ENCODE measurements at places on chromosomes 6 and 20.

DNA sequence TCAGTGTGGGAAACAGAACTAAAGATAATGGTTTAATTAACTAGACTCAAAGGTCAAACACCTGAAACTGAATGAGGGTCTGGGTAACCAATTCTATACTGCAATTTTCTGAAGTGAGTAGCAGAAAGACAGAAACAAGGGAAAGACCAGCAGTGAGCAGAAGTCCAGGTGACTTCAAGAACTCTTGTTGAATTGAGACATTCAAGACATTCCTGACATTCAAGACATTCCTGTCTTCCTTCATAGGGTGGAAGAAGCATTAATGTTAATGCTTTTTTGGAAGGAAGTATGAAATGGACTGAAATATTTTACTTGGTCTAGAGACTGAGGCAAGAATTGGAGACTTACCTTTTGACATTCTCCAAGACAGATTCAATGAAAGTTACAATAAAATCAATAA, 529.9 kb upstream of the MMS22L start:
- DNase-seq: no peak

GRCh38 chr6:90251295-90251992, 45.2 kb downstream of the BACH2 start:
- no peak for DNase-seq

DNA sequence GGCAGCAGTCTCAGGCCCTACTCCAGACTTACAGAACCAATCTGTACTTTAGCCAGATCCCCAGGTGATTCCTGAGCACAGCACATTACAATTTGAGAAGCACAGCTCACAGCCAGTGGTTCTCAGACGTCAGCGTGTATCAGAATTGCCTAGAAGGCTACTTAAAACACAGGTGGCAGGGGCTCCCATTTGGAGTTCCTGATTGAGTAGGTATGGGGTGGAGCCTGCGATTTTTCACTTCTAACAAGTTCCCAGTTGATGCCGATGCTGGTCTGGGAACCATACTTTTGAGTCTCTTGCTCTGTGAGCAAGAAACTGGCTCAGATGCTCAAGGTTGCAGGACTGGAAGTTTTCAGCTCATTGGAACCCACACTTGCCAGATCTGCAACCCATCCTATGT, 89.5 kb downstream of the ZFP64 start:
- no peak for DNase-seq

- no peak for DNase-seq
These were observed 85.9 kb downstream of the THBS2 start for GRCh38 chr6:169167581-169168301.

DNA sequence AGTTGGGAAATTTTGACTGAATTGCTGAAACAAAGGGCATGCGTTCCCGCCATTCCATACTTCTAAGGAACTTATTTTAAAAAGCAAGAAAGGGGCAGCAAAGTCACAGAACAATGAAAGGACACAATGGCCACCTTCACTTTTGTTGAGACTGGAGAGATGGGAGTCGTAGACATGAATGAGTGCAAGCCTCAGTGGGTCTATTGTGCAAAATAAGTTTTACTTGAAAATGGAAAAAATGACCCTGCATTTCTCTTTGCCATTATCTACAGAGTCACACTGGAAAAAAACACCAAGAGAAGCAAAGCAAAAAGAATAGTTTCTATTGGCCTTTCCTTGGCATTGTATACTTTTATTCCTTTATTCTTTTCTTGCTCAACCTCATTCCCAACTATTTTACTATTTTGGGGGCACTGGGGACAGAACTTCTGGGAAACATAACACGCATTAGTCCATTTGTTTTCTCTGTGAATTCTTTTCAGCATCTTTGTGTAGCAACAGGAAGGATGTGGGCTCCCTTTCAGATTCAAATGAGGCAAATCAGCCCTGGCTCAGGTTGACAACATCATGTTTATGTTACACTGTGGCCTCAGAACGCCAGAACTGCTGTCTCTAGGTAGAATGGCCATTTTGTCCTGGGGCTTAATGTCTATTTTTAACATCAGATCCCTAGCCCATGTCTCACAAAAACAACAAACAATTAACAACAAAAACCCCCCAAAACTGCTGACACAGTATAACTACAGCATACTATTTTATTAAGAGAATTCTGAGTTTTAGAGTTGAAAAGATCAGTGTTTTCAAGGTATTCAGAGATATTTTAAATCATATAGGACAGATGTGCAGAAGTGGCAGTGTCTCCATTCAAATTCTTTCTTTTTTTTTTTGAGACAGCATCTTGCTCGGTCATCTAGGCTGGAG, 122.2 kb downstream of the FYN start:
- DNase-seq: peak; percentile 34

DNA sequence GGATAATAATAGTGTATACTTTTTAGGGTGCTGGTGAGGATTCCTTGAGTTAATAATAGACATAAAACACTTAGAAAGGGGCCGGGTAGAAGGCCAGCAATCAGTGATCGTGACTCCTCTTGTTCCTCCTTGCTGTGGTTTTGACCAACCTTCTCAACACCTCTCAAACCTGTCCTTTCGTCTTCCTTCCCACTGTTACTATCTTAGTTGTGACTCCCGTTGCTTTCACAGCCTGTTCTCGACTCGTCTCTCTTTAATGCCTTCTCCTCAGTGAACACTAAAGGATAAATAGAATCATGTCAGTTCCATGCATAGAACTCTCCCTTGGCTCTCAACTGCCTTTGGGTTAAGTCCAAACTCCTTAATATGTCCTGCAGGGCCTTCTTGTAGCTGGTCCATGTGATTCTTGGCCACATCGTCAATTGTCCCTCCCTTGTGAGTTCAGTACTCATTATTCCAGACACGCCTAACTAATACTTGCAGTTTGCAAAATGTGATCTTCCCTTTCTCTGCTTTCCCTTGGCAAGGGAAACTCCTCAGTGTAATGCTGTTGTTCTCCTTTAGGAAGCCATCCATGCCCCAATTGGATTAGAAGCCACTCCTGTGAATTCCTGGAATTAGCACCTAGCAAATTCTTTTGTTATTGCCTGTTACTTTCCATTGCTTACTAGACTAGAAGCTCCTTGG, 164.9 kb downstream of the UTRN start:
- DNase-seq: no peak

GRCh38 chr20:41086402-41087324, 50.7 kb upstream of the PLCG1 start:
- DNase-seq: no peak

DNA sequence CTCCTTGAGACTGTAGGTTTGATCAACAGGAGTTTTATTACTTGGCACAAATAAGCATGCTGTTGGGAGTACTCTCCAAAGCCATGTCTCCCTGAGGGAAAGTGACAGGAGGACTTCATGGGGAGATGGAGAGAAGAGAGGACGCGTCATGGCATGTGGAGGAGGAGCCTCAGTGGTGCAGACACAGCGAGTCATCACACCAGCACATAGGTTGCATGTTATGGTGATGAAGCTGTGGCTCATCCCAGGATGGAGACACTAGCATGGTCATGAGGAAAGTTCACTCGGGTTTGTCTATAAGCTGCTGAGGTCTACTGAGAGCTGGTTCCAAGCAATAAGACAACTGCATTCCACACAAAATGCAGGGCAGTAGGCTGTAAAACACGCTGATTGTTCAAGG, 13.2 kb upstream of the SSTR4 start:
- no peak for DNase-seq

- DNase-seq: no peak
These were observed 94.1 kb downstream of the TMEM242 start for GRCh38 chr6:157229132-157229618.

- peak; percentile 69 for DNase-seq
These were observed 88.1 kb upstream of the STMND1 start for GRCh38 chr6:17013701-17014100.

DNA sequence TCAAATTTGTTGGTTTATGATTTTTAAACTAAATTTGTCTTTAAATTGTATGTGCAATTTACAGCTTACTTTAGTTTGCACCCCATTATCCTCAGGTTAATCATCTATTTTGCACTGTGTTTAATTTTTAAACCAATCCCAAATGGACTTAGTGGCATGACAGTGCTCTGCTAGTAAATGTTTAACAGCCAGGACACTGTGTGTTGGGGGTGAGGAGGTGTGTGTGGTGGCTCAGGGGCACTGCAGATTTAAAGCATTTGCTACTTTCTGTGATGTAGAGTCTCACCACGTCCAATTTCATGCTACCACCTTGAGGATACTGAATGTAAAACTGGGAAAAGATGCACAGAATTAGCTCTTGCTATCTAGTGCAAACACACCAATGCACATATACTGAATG, 225.7 kb downstream of the HAO1 start:
- DNase-seq: no peak

- no peak for DNase-seq
These were observed 19.5 kb downstream of the NCOA3 start for GRCh38 chr20:47521059-47521808.

GRCh38 chr6:7052443-7053011, 55.2 kb upstream of the RREB1 start:
- DNase-seq: peak; percentile 43

DNA sequence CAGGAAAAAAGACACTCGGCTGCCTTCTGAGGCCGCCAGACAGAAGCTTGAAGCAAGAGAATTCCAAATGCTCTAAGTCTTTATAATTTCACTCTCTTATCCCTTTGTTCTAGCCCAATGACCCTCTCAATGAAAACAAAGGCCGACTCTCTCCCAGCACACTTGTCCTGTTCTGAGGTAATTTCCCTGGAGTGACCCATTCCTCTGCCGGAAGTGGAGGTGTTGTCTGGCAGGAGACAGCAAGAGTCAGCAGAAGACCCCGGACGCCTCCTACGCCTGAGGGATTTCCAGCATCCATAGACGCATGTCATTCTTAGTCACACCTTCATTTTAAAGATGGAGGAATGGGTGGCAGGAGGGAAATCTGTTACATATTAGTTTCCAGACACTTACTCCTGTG, 110.3 kb downstream of the SOD2 start:
- DNase-seq: no peak

- no peak for DNase-seq
These were observed 451.6 kb downstream of the UTRN start for GRCh38 chr6:144736763-144737162.

DNA sequence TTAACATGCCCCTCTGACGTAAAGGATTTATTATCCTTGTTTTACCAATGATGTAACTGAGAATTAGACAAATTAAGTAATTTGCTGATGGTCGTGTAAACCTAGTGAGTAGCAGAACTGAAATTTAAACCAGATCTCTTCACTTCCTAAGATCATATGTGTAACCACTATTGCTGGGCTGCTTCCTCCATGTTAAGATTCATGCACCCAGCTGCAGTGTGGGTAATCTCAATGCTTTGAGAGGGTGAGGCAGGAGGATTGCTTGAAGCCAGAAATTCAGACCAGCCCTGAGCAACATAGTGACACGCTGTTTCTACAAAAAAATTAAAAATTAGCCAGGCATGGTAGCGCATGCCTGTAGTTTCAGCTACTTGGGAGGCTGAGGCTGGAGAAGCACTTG, 97.9 kb downstream of the L3MBTL3 start:
- no peak for DNase-seq

GRCh38 chr6:111720931-111721496, 115.3 kb upstream of the TRAF3IP2 start:
- DNase-seq: peak; percentile 91

DNA sequence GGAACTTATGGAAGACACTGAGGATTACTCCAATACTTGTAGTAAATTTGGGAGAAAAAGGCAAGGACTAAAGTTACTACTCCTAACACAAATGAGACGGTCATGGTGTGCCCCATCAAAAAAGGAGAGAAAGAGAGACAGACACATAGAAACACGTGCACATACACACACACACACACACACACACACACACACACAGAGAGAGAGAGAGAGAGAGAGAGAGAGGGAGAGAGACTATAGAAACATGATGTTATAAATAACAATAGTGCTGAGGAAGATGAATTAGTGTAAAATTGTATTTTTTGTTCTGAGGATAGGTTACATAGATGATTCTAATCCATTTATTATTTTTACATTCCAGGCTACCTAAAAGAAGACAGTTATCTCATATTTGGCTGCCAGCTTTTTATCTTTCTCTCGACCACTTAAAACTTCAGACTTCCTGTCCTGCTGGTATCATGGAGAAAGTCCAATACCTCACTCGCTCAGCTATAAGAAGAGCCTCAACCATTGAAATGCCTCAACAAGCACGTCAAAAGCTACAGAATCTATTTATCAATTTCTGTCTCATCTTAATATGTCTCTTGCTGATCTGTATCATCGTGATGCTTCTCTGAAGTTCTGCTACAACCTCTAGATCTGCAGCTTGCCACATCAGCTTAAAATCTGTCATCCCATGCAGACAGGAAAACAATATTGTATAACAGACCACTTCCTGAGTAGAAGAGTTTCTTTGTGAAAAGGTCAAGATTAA, 10.5 kb downstream of the PLN start:
- DNase-seq: peak; percentile 23

DNA sequence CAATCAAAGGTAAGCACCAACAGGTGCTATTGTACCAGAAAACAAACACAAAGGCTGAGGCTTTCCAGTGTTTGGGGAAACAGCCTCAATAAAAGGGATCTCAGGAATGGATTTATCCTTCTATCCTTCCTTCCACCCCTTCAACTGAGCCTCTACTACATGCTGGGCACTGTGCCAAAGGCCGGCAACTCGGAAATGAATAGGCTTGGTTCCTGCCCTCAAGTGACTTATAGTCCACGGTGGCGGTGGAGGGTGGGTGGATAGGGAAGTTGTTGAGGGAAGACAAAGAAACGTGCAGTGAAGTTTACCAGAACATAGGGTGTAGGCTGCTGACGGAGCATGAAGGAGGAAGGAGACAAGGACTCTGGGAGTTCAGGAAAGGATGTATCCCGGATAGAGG, 73.4 kb upstream of the TAB2 start:
- no peak for DNase-seq

- no peak for DNase-seq
These were observed 25.5 kb downstream of the ANGPT4 start for GRCh38 chr20:890666-891057.

- no peak for DNase-seq
These were observed 10.6 kb downstream of the TRIB3 start for GRCh38 chr20:391041-391711.

- no peak for DNase-seq
These were observed 75.8 kb downstream of the PRDM1 start for GRCh38 chr6:106161893-106162292.

DNA sequence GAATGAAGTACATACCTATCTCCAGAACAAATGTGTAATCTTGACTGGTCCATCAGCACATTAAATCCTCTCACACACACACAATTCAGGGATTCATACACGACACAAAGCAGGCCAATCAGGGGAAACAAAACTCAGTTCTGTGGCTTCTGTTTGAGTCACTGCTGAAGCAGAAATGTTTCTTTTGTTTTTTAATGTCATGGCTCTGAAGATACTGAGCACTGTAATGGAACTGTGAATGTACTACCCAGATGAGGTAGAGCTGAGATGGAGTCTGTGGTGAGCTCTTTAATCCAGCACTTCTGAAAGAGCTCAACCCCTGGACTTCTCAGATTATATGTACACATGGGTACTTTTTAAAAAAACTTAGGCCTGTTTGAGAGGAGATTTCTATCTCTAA, 116.4 kb downstream of the THEMIS start:
- no peak for DNase-seq

DNA sequence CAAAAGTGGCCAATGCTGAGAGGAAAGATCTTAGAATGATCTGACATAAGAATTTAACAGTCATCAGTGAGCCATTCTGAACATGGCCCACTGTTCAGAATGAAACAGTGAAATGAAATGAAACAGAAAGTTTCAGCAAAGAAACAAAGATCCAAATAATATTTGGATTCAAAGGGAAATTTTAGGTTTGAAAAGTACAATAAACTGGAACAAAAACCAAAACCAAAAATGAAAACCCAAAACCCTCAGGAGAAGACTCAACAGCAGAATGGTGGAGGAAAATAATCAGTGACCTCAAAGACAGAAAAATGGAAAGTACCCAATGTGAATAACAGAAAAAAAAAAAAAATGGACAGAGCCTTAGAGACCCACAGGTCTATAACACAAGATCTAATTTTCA, 66.1 kb upstream of the EMILIN3 start:
- DNase-seq: no peak

Measured in fibroblast of gingiva (primary cell).